ENCODE measurements at places on chromosomes 13 and 19. TPM values are rescaled to one million over a fixed set of nuclear protein-coding genes. Genes with fewer than 3 reads are reported as not detected.

GRCh38 chr19:48625891-48626327 is 6.6 kb downstream of the SPHK2 start:
- no peaks in the 10 kb centered on the region for H3K27me3 ChIP-seq
- H3K4me1 ChIP-seq, result peaks cover 45% of the 10 kb centered on the region
- H3K4me3 ChIP-seq, result no peak overlapping the region
- H3K36me3 ChIP-seq, result no peaks in the 10 kb centered on the region
- no peak for DNase-seq

UPK1A gene
- not detected for total RNA-seq

- H3K4me3 ChIP-seq, result no peak overlapping the region
- no peak overlapping the region for H3K27ac ChIP-seq
- H3K27me3 ChIP-seq, result no peaks in the 10 kb centered on the region
- no peak for DNase-seq
- H3K4me1 ChIP-seq, result no peaks in the 10 kb centered on the region
- peaks cover 47% of the 10 kb centered on the region for H3K36me3 ChIP-seq
These were observed 138.4 kb downstream of the ATP11A start for GRCh38 chr13:112828082-112828699.

GRCh38 chr19:42068756-42069571 is 1.0 kb downstream of the GRIK5 start:
- H3K27ac ChIP-seq, result no peak overlapping the region
- H3K36me3 ChIP-seq, result no peaks in the 10 kb centered on the region
- H3K27me3 ChIP-seq, result peaks cover 51% of the 10 kb centered on the region

GZMM gene
- total RNA-seq, result not detected

ZNF726 gene
- total RNA-seq, result 0.44 TPM

DNA sequence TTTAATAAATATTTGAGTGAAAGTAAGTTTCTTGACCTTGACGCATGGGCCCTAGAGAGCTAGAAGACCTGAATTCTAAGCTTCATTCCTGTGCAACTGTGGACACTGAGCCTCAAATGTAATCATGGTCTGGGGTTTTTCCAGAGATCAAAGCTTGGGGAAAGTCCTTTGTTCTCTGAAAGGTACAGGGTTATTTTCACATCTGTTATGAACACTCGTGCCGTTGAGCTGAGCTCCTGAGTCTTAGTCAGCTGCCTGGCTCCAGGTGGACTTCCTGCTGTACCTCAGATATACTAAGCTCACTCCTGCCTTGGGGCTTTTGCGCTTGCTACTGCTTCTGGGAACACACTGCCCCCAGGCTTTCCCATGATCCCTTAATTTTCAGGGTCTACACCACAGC is 7.5 kb upstream of the ZBTB32 start:
- no peaks in the 10 kb centered on the region for H3K36me3 ChIP-seq
- H3K27ac ChIP-seq, result no peak overlapping the region
- no peaks in the 10 kb centered on the region for H3K27me3 ChIP-seq
- no peaks in the 10 kb centered on the region for H3K4me1 ChIP-seq

DNA sequence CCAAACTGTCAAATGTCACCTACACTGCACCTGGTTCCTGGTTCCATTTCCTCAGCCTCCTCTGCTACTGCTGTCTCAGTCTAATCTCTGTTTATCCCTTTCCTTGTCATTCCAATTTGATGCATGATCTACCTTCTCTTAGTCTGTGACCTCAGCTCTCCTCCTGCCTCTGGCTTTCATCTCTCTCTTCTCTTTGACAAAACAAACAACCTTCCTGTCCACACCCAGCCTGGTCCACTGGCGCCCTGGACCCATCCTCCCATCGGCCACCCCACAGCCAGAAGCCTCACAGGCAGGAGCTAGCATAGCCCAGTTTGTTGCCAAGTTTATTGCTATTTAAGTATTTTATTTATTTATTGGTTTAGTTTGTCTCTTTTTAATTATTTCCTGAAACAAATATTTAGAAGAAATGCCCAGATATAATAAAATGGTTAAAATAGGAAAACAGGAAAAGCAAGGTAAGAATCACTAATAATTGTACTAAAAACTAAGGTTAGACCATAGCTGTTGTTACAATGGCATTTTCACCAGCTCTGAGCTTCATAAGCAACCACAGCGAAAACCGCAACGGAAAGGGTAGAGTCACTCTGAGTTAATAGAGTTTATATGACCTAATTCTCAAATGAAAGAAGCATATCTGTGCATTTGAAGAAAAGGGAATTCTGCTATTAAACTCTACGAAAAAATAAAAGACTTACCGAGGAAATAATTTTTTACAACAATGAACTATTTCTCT is 68.6 kb downstream of the EFNB2 start:
- no peak overlapping the region for H3K4me3 ChIP-seq
- H3K36me3 ChIP-seq, result no peaks in the 10 kb centered on the region
- no peaks in the 10 kb centered on the region for H3K27me3 ChIP-seq
- no peak overlapping the region for H3K27ac ChIP-seq

GRCh38 chr19:35264268-35265125 is 4.3 kb upstream of the USF2 start:
- H3K27ac ChIP-seq, result no peak overlapping the region
- no peaks in the 10 kb centered on the region for H3K27me3 ChIP-seq
- no peak overlapping the region for H3K4me3 ChIP-seq
- no peaks in the 10 kb centered on the region for H3K36me3 ChIP-seq
- peaks cover 45% of the 10 kb centered on the region for H3K4me1 ChIP-seq

DNA sequence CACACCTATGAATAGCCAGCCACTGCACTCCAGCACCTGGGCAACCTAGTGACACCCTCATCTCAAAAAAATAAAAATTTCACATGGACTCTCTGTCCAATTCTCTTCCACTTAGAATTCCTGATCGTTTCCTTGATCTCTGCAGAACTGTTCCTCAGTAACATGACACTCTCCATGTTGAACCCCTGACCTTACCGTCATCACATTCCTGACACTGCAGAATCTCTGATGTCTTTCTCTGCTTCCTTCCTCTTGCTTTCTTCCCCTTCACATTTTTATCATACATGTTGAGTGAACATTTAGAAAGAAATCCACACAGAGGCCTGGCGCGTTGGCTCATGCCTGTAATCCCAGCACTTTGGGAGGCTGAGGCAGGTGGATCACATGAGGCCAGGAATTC is 15.0 kb downstream of the ZNF114 start:
- no peaks in the 10 kb centered on the region for H3K4me1 ChIP-seq
- no peaks in the 10 kb centered on the region for H3K27me3 ChIP-seq
- H3K36me3 ChIP-seq, result peaks cover 3% of the 10 kb centered on the region
- no peak for DNase-seq

- no peak overlapping the region for H3K27ac ChIP-seq
- DNase-seq, result no peak
- H3K4me3 ChIP-seq, result no peak overlapping the region
- no peaks in the 10 kb centered on the region for H3K27me3 ChIP-seq
These were observed 2.9 kb upstream of the ZNF304 start for GRCh38 chr19:57348136-57348535.

DNA sequence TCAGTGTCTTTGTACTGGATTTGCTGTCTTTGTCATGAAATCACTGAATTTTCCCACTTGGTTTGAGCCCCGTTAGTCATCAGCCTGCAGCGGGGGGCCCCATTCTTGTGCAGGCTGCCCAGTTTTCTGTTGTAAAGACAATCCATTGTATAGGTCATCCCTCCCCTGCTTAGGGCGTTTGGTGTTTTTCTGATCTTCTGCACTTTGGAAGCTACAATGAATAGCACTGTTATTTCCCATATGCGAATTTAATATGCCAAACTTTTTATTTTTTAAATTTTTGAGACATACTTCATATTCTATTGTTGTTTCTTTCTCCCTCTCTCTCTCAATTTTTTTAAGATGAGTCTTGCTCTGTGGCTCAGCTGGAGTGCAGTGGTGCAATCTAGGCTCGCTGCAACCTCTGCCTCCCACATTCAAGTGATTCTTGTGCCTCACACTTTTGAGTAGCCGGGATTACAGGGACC is 9.0 kb downstream of the SLC27A1 start:
- no peak overlapping the region for H3K27ac ChIP-seq
- H3K4me3 ChIP-seq, result no peak overlapping the region
- no peak for DNase-seq
- peaks cover 10% of the 10 kb centered on the region for H3K36me3 ChIP-seq
- no peaks in the 10 kb centered on the region for H3K27me3 ChIP-seq
- H3K4me1 ChIP-seq, result peaks cover 3% of the 10 kb centered on the region

ARHGEF7 gene
- 42.6 TPM for total RNA-seq

ING1 gene
- total RNA-seq, result 7.8 TPM

Measured in heart right ventricle (tissue), 16 donors.